ENCODE measurements at places on chromosomes 7 and 10. TPM values are rescaled to one million over a fixed set of nuclear protein-coding genes. Genes with fewer than 3 reads are reported as not detected.
A peak's percentile ranks its signal among the peaks of the same experiment; 100 is the strongest.

DNA sequence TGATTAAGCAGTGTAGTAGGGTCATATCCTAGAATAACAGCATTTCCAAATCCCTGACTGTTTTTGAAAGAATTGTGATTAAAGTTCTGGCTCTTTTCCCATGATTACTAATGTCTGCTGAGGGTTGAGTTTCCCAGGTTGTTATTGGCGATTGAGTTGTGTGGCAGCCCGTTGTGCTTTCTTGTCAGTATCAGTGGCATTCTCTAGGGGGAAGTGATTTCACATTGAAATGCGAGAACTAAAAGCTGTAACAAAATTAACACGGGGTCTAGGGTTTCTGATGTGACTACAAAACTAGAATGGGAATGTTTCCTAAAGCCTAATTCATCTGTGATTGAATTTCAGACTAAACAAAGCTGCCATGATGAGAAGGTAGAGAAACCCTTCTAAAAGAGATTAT, 349.4 kb downstream of the EXOC4 start:
- H3K4me3 ChIP-seq = no peak overlapping the region
- no peaks in the 10 kb centered on the region for H3K36me3 ChIP-seq
- DNase-seq = no peak
- H3K27me3 ChIP-seq = no peaks in the 10 kb centered on the region
- H3K4me1 ChIP-seq = no peaks in the 10 kb centered on the region

DNA sequence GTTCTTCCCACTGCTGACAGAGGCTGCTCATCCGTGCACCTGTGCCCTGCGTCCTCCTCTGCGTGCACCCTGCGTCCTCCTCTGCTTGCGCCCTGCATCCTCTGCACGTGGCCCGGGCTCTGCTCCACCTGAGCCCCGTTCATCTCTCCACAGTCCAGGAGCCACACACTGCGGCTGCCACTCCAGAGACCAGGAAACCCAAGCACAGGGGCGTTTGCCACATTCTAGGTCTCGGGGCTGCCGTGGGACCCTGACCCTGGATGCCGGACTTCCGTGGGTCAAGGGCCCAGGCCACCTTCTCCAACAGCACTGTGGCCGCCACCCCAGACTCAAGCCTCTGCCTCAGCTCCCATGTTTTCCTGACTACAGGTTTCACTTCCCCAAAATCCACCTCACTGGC, 460.4 kb downstream of the PTPRN2 start:
- DNase-seq = no peak
- H3K36me3 ChIP-seq = no peaks in the 10 kb centered on the region
- H3K27ac ChIP-seq = no peak overlapping the region

DNA sequence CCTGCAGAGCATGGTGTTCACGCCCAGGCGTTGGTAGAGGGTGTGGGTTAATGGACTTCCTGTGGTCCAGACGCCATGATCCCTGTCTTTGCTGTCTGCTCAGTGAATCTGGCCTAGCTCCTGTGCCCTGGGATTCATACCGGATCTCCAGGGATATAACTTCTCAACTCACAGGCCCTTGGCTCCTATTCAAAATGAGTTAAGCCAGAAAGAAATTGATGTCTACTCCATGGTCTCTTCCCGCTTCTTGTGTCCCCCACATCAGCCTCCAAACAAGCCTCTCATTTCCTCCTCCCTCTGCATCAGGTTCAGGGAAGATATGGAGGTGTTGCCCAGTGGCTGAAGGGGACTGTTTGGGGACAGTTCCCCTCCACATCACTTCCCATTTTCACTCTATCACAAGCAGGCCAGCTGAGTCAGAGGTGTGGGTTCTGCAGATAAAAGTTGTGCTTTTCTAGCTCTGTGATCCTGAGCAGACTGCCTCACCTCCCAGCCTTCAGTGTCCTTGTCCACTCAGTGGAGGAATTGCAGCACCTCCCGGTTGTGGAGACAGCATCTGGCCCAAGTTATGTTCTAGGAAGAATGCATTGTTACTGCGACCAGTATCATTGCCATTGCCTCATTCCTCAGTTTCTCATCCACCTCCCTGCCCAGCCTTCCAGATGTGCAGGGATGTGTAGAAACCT, 22.5 kb downstream of the AKR1E2 start:
- no peaks in the 10 kb centered on the region for H3K36me3 ChIP-seq
- peaks cover 10% of the 10 kb centered on the region for H3K4me1 ChIP-seq
- no peak overlapping the region for H3K27ac ChIP-seq
- no peak for DNase-seq
- H3K27me3 ChIP-seq = no peaks in the 10 kb centered on the region

DNA sequence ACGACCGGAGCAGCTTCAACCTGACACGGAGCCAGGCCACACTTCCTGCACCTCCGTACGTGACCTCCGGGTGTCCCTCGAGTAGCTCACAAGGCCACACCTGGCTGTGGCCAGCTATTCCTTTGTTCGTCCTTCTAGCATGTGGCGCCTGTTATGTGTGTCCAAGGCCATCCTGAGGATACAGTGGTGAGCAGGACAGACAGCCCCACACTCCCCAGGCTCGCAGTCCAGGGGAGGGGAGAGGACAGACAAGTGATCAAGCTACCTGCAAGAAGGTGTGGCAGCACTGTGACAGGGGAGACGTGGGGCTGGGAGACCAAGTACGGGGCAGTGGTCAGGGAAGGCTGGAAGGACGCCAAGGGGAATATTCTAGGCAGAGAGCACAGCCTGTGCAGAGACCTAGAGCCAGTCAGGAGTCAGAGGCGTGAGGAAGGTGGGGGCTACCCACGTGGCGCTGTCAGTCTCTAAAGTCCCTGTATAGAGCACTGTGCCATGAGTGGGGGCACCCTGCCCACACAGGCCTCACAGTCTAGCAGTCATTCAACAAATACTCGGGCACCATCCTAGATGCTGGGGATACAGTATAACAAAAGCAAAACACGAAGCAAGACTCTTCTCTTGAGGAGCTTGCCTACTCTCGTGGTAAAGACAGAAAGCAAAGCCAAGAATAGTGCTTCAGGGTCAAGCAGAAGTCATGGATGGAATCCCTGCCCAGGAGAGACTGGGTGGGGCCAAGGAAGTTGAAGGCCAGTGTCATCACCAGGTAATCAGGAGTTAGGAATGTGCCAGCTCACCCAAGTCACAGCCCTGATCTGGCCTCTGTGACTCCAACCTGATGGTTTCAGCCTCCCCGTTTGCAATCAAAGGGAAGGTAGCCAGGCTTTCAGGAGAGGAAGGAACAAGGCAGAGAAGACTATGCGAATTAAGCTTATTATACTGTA, 58.6 kb downstream of the PROSER2 start:
- no peak for DNase-seq
- H3K27ac ChIP-seq = no peak overlapping the region
- peaks cover 3% of the 10 kb centered on the region for H3K27me3 ChIP-seq
- no peaks in the 10 kb centered on the region for H3K36me3 ChIP-seq
- no peak overlapping the region for H3K4me3 ChIP-seq

- no peaks in the 10 kb centered on the region for H3K4me1 ChIP-seq
- no peak overlapping the region for H3K4me3 ChIP-seq
- DNase-seq = no peak
- no peaks in the 10 kb centered on the region for H3K36me3 ChIP-seq
Observed at GRCh38 chr7:14446219-14446618, 456.3 kb downstream of the DGKB start.

GRCh38 chr7:46881507-46882127, 700.3 kb downstream of the TNS3 start:
- no peak overlapping the region for H3K27ac ChIP-seq
- DNase-seq = no peak
- no peaks in the 10 kb centered on the region for H3K36me3 ChIP-seq
- H3K4me1 ChIP-seq = no peaks in the 10 kb centered on the region
- H3K27me3 ChIP-seq = no peaks in the 10 kb centered on the region

DNA sequence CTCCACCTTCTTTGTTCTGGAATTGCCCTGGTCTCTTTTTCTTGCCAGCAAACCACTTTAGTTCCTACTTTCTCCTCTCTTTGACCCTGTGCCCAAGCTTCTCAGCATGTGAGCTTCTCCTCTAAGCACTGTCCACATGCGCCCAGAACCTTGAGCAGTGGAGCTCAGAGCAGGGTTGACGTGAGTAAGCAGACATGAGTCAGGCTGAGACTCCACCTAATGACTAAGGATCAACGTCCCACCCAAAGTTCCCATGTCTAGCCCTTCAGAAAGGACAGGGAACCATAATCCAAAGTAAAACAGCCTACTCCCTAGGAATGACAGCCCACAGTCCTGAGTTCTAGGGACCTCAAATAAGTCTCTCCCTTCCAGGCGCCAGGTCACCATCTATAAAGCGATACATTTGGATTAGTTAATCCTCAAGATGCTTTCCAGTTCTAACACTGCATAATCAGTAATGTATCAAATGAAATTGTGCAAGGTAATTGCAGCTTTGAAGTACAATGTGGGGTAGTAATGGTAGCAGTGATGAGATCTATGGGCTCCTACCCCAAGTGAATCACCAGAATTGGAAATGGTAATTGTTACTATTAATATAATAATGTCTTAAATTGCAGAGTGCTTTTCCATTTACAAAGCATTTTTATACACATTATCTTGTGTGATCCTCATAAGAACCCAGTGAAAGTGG, 44.5 kb downstream of the KCNMA1 start:
- H3K36me3 ChIP-seq = no peaks in the 10 kb centered on the region
- no peak overlapping the region for H3K27ac ChIP-seq
- H3K4me3 ChIP-seq = no peak overlapping the region
- no peaks in the 10 kb centered on the region for H3K27me3 ChIP-seq
- H3K4me1 ChIP-seq = peaks cover 9% of the 10 kb centered on the region

GRCh38 chr10:11535346-11535959, 76.0 kb downstream of the USP6NL start:
- DNase-seq = peak; percentile 76
- H3K27me3 ChIP-seq = no peaks in the 10 kb centered on the region
- H3K27ac ChIP-seq = peak overlapping the region; percentile 68
- peak overlapping the region; percentile 26 for H3K4me3 ChIP-seq

GRCh38 chr7:136015638-136016037, 38.5 kb upstream of the MTPN start:
- no peak overlapping the region for H3K4me3 ChIP-seq
- DNase-seq = no peak
- H3K27ac ChIP-seq = no peak overlapping the region
- no peaks in the 10 kb centered on the region for H3K27me3 ChIP-seq

DNA sequence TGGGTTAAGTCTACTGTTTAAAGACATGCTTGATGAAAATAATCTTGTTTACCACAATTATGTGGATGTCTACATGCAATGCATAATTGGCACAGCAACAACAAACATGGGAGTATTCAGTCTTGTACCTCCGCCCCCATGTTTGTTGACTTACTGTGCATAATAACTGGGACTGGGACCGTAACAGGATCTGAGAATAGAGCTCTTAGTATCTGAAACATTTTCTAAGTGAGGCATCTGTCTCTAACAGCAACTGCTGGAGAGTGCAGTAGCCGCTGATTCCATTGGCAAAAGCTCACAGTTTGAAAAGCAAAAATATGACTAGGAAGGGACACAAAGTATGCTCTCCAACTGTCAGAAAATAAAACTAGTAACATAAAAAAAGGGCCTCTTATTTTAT, 61.6 kb downstream of the ENO4 start:
- no peaks in the 10 kb centered on the region for H3K36me3 ChIP-seq
- H3K4me3 ChIP-seq = no peak overlapping the region
- no peak for DNase-seq
- H3K4me1 ChIP-seq = no peaks in the 10 kb centered on the region
- H3K27me3 ChIP-seq = no peaks in the 10 kb centered on the region

DNA sequence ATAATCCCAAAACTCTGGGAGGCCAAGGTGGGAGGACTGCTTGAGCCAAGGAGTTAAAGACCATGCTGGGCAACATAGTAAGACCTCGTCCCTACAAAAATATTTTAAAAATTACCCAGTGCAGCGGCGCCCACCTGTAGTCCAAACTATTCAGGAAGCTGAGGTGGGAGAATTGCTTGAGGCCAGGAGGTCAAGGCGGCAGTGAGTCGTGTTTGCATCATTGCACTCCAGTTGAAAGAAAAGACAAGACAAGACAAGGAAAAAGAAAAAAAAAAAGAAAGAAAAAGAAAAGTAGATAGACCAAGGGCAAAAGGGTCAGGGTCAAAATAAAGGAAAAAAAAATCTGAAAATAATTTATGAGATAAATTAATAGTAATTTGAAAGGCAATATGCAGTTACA, 5.8 kb downstream of the ANXA7 start:
- no peak for DNase-seq
- H3K27ac ChIP-seq = no peak overlapping the region
- H3K4me3 ChIP-seq = no peak overlapping the region
- H3K4me1 ChIP-seq = peaks cover 9% of the 10 kb centered on the region
- H3K27me3 ChIP-seq = no peaks in the 10 kb centered on the region

- H3K36me3 ChIP-seq = no peaks in the 10 kb centered on the region
- no peak overlapping the region for H3K27ac ChIP-seq
- no peak for DNase-seq
- H3K27me3 ChIP-seq = no peaks in the 10 kb centered on the region
- H3K4me3 ChIP-seq = no peak overlapping the region
- no peaks in the 10 kb centered on the region for H3K4me1 ChIP-seq
Observed at GRCh38 chr10:52665821-52666220, 106.8 kb downstream of the MBL2 start.

DNA sequence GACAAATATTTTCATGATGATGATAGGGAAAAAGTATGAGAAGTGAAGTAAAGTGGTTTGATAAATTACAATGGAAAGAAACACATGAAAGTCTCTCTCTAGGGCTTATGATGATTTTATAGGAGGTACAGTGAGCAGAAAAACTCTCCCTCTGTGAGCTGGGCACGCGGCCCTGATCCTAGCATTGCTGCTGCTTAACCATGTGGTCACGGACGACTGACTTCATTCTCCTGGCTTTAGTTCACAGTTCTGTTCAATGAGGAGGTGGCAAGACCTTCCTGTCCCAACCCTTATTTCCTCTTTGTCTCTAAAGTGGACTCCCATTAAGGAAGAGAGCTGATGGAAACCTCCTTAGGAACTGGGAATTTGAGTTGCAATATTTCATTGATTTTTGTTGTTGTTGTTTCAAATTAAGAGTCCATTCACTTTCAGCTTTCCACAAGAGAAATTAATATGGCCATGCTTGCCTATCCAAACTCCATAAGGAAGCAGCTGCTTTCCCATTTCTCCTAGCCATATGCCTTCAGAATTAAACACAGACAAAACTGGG, 8.2 kb upstream of the PON3 start:
- no peaks in the 10 kb centered on the region for H3K4me1 ChIP-seq
- H3K36me3 ChIP-seq = peaks cover 2% of the 10 kb centered on the region
- no peak overlapping the region for H3K27ac ChIP-seq
- DNase-seq = no peak

DNA sequence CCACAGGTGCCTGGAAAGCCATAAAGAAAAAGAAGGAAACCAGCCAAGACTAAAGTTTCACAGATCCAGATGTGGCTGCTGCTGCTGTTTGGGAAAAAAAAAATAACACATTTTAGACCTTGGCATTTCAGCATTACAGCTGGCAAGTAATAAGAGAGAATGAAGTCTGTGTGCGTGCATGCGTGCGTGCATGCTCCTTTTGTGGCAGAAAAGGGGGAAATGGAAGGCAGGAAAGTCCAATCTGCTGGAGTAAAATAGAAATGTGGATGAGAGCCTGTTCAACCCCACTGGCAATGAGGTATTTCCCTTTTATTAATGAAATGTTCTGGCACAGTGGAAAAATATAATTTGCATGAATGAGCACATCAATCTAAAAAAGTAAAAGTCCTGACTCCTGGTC, 137.0 kb upstream of the SEMA3A start:
- H3K36me3 ChIP-seq = no peaks in the 10 kb centered on the region
- no peak for DNase-seq
- no peak overlapping the region for H3K27ac ChIP-seq
- H3K4me3 ChIP-seq = no peak overlapping the region
- H3K27me3 ChIP-seq = no peaks in the 10 kb centered on the region

GRCh38 chr7:25894002-25894901, 257.7 kb upstream of the NFE2L3 start:
- H3K4me3 ChIP-seq = peak overlapping the region; percentile 14
- peak; percentile 41 for DNase-seq
- no peak overlapping the region for H3K27ac ChIP-seq
- H3K27me3 ChIP-seq = peaks cover 56% of the 10 kb centered on the region
- H3K36me3 ChIP-seq = no peaks in the 10 kb centered on the region

COL1A2 gene
- polyA plus RNA-seq = 0.23 TPM

RNF148 gene
- polyA plus RNA-seq = not detected

CASP7 gene
- 5.7 TPM for polyA plus RNA-seq

PDZD7 gene
- polyA plus RNA-seq = 0.61 TPM

PHYHIPL gene
- not detected for polyA plus RNA-seq

All from B cell (primary cell).